ENCODE measurements at places on chromosomes 13 and 19.

- DNase-seq: no peak
Observed at GRCh38 chr19:51030631-51031030, 4.2 kb downstream of the KLK12 start.

GRCh38 chr13:63044589-63045313, 1629.1 kb upstream of the PCDH20 start:
- DNase-seq: no peak

DNA sequence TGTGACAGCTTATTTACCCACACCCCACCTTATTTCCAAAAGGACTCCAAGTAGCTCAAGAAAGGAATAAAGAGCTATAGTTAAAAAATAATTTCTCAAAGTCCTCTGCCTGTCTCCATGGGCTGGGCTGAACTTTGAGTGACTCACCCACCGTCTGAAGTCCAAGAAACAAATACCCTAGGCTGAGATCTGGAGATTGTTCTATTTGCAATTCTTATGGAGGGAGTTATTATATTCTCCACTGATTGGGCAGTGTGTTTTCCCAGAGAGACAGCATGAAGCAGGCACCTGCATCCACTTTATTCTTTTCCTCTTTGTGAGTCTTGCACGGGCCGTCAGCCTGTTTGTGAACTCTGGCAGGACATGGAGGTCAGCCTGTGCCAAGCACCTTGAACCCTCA, 63.2 kb downstream of the SHISA2 start:
- DNase-seq: no peak

DNA sequence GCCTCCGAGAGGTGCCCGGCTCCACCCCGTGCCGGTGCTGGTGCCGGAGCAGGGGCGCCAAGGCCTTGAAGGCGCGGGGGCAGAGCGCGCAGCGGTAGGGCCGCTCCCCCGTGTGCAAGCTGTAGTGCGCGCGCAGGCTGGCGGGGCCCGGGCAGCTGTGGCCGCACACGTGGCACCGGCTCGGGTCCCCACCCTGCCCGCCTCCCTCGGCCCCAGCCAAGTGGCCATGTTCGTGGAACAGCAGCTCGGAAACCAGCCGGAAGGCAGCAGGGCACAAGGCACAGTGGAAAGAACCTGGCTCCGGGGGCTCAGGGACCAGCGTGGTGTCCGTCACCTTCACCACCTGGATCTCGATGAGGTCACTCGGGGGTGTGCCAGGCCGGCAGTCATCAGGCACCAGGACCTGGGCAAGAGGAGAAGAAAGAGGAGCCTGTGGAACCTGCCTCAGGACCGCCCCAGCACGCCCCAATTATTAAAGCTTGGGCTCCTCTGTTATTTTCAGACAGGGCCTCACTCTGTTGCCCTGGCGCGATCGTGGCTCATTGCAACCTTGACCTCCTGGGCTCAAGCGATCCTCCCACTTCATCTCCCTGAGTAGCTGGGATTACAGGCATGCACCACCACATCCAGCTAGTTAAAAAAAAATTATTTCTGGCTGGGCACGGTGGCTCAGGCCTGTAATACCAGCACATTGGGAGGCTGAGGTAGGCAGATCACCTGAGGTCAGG, 2.0 kb downstream of the ZNF784 start:
- DNase-seq: no peak

DNA sequence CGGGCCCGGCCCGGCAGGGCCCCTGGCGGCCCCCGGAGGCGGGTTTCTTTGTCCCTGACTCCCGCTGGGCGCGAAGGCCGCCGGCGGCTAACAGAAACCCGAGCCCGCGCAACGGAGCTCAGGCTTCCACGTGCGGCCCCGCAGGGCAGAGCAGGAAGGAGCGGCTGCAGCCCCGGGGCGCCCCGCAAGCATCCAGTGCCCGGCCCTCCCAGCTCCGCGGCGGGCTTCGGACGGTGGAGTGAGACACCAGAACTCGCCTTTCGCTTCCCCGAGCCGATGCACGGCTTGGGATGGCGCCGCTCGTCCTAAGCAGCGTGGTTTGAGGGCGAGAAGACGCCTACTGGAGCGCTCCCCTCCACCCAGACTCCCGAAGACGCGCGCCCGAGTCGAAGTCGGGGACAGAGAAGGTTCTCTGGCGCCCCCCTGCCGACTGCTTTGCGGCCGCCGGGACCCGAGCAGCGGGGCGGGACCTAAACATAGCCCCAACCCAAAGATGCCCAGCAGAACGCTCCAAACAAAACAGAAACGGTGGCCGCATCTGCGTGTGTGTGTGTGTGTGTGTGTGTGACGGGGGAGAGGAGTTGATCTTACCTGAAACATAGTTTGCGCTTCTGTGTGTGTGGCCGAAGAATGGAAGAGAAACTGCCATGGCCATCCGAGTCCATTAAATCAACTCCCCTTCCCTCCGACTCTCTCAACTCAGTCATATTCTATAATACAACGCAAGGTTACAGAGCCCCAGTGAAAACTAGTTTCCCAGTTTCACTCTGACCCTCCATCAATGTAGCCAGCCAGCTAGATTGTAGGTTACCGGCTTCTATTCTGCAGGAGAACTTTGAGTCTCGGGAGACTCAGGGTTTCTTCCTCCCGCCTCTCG, 629 bp upstream of the FGF9 start:
- peak; percentile 70 for DNase-seq

- DNase-seq: peak; percentile 22
Observed at GRCh38 chr13:102597029-102597961, 509 bp downstream of the TPP2 start.

GRCh38 chr19:18436671-18437490, 1.1 kb downstream of the ISYNA1 start:
- peak; percentile 88 for DNase-seq

DNA sequence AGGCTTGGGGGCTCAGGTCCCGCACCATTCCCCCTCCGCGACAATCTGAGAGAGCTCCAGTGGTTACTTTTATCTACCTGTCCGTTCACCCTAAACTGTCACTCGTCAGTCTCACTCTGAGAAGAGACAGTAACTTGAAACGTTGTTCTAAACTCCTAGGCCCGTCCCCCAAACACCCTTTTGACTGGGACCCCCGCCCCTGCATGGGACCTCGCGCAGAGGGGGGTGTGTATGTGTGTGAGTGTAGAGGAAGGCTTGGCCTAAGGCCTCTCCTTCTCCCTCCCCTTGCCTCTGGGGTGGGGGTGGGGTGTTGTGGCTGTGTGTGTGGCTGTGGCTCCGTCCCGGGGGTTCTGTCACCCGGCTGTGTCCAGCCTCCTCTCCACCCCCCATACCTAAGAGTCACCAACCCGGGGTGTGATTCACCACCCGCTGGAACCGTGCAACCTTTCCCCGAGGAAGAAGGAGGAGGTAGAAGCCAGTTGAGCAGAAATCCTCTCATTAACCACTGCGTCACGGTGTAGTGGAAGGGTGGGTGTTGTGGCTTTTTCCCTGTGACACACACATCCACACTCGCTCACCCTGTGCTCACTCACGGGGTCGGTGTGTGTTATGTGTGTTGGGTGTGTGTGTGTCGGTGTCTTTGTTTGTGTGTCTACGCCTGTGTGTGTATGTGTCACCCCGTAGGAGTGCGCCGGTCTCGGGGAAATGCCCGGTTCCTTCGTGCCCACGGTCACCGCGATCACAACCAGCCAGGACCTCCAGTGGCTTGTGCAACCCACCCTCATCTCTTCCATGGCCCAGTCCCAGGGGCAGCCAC, 2.4 kb downstream of the FOSB start:
- DNase-seq: peak; percentile 53

- DNase-seq: no peak
Observed at GRCh38 chr19:51803967-51804366, 9.0 kb downstream of the FPR3 start.

DNA sequence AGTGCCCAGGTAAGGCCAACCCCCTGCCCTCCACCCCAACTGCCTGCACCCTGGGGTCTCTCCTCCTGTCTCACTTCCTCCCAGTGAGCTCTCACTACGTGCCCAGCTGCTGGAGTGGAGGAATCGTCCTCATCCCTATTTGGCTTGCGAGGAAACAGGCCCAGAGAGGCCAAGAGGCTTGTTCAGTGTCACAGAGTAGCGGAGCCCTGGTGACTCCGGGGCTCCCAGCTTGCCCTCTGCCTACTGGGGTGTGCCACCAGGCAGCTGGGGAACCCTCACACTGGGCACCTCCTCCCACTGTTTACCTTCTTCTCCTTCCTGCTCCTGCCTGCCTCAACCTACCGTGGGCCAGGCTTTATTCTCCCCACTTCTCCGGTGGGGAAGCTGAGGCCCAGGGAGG, 5.6 kb downstream of the TMED1 start:
- DNase-seq: no peak

DNA sequence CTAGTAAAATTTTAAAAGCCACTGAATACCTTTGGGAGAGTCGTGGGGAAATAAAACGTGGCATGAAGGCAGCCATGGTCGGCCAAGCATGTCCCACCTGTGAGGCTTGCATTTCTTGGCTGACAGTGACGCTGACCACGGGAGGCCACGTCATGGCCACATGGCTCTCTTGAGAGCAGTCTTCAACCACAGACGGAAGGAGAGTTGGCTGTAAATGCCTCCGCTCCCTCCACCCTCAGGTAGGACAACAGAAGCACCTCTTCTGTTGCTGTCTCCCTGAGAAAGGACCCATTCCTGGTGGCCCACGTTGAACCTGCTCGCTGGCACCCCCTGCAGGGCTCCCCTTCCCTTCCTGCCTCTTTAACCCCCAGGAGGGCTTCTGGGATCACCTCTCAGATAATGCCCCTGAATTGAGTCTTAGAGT, 10.6 kb upstream of the LRRC25 start:
- no peak for DNase-seq

GRCh38 chr13:59837101-59837500, 326.6 kb downstream of the DIAPH3 start:
- no peak for DNase-seq

DNA sequence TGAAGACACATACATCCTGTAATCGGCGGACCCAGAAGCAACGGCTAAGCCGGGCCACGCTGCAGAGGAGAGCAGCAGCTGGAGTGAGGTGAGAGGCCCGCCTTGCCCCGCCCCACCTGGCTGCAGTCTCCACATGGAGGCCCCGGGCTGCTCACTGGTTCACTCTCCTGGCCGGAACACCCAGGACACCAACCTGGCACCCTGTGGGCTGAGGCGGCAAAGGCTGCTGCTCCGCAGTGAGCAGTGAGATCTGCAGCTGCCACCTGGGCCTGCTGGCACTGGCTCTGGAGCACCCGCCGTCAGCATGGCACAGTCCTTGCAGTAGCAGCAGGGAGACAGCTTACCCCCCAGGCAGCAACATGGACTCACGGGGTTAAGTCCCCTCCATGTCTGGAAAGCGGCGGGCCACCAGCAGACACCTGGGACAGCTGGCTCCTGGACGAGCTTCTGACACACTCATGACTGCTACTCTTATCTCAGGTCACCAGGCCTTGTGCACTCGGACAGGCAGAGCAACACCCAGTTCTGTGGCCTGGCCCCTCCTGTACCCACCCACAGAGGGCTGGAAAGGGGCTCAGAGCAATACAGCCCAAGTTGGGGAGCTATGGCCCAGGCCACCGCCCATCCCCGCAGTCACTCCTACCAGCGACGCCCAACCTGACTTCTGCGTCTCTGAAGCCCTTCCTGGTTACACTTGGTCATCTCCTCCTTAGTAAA, 13.2 kb upstream of the KPTN start:
- DNase-seq: no peak

DNA sequence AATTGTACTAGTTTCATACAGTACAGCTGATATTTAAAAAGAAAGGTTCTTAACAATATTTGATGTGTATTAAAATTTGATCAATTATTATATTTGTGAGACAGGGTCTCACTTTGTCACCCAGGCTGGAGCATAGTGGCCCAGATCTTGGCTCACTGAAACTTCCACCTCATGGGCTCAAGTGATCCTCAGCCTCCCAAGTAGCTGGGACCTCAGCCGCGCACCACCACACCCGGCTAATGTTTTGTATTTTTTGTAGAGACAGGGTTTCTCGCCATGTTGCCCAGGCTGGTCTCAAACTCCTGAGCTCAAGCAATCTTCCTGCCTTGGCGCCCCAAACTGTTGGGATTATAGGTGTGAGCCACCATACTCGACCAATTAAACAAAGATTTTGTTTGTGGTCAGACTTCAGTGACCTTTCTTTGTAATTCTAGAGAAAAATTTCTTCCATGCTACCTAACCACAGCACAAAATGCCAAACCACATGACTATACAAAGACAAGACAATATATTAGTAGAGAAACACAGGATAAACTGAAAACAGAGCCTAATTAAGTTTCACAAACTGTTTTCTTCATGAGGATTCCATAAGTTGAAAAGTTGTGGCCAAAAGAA, 59.6 kb downstream of the RBM26 start:
- DNase-seq: no peak

- no peak for DNase-seq
Observed at GRCh38 chr13:109587689-109588088, 198.7 kb downstream of the IRS2 start.

DNA sequence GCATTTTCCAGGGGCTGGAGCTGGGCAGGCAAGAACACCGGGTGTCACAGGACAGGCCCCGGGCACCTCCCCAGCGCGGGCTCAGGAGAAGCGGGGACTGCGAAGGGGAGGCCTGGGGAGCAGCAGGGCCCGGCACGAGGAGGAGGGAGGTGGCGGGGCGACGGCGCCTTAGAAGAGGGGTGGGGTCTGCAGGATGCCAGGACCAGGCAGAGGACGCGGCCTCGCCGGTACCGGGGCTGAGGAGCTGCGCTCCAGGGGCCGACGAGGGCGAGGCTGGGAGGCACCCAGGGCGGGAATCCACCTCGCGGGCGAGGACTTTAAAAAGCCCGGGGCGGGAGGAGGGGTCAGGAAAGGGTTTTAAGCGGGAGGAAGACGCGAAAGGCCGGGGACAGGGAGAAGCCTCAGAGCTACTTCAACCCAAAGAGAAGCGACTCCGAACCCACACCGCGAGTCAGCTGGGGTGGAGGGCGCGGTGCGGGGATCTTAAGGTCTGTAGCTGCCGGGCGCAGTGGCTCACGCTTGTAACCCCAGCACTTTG, 665 bp downstream of the ZNF347 start:
- DNase-seq: peak; percentile 41

GRCh38 chr19:30862876-30863275, 486.4 kb downstream of the TSHZ3 start:
- no peak for DNase-seq

GRCh38 chr13:71252184-71252704, 614.8 kb downstream of the DACH1 start:
- no peak for DNase-seq

All from AG08396 (cell line).